Kidney epithelial cell (primary cell): ENCODE measurements at places on chromosomes 12 and 14. TPM values are rescaled to one million over a fixed set of nuclear protein-coding genes. Genes with fewer than 3 reads are reported as not detected.

DNA sequence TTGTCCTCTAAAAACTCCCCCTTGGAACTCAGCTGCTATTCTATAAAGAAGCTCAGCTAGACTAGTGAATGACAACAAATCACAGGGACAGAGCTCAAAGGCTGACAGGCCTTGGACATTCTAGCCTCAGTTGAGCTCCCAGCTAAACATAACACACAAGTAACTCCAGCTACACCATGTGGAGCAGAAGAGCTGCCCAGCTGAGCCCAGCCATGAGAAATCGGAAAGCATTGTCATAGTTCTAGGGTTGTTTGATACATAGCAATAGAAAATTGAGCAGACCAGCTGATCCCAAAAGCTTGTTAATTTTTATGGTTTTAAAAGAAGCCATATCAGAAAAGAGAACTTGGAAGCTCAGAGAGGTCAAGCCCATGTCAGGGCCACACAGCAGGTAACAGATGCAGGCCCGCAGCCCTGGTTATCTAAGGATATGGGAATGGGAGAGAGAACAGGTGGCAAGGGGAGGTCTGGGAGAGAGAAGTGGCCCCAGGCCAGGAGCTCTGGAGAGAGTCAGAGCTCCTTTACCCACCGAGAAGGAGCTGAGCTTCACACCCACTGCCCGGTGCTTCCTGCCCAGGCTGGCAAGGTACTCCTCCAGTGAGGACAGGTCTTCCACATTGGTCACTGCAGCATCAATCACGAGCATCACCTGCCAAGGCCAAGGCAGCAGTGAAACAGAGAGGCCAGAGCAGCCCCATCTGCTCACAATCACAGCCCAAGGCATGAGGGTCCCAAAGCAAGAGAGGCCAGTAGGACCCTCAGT is 2.9 kb downstream of the NGB start:
- DNase-seq = no peak

Gene DCN
- total RNA-seq = 2.9 and 3.1 TPM in 2 replicates

Gene ALDH6A1
- total RNA-seq = 11.1 and 12.5 TPM in 2 replicates

DNA sequence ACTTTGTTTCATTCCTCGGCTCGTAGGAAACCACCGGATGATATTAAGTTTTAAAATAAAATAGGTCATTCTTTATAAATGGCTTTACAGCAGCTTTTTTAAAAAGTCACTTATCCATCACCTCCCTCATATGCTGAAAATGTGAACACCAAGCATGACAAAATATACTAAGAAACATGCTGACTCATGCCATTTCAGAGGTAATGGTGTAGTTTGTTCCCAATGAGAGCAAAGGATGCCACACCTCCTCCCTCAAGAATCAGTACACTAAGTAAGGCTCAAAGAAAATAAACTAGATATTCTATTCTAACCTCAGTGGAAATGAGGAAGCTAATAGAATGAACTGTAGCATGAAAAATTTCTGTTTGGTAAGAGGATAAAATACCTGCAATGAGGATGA is 5.5 kb upstream of the DIO2 start:
- no peak for DNase-seq

GRCh38 chr14:102911991-102912761 is 10.3 kb upstream of the AMN start:
- DNase-seq = no peak

Gene LMNTD1
- total RNA-seq = 0.08 TPM in 1 of 2 replicates, not detected in the other
